ENCODE measurements at places on chromosomes 6 and 20.

GRCh38 chr6:109182578-109182977, 87.3 kb downstream of the CEP57L1 start:
- no peak for DNase-seq

DNA sequence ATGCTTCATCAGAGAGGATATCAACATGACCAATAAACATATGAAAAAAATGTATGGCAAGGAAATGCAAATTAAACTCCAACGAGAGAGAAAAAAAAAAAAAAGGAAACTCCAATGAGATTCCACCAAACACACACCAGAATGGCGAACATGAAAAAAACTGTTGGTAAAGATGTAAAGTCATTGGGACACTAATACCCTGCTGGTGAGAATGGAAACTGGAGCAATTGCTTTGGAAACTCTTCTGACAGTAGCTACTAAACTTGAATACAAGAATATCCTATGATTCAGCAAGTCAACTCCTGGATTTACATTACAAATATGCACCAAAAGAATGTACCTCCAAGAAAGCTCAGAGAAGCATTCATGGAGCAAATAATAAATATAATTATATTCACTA, 260.7 kb upstream of the ECI2 start:
- DNase-seq, result no peak

- no peak for DNase-seq
Measured at GRCh38 chr6:146741609-146742008, 142.8 kb downstream of the ADGB start.

GRCh38 chr6:5811997-5812396, 194.7 kb downstream of the NRN1 start:
- DNase-seq, result no peak
